Central memory CD8-positive, alpha-beta T cell (primary cell): ENCODE measurements at places on chromosomes 2 and 18.

- no peak for DNase-seq
- H3K4me3 ChIP-seq, result no peak overlapping the region
- H3K27me3 ChIP-seq, result peaks cover 33% of the 10 kb centered on the region
- no peak overlapping the region for H3K27ac ChIP-seq
- peaks cover 2% of the 10 kb centered on the region for H3K36me3 ChIP-seq
Observed at GRCh38 chr2:224687156-224687555, 29.0 kb downstream of the CCDC195 start.

GRCh38 chr18:2424420-2424819, 146.9 kb downstream of the METTL4 start:
- no peaks in the 10 kb centered on the region for H3K36me3 ChIP-seq
- H3K27ac ChIP-seq, result no peak overlapping the region
- no peaks in the 10 kb centered on the region for H3K4me1 ChIP-seq
- H3K4me3 ChIP-seq, result no peak overlapping the region

- H3K36me3 ChIP-seq, result no peaks in the 10 kb centered on the region
- no peak for DNase-seq
- peaks cover 9% of the 10 kb centered on the region for H3K27me3 ChIP-seq
- H3K27ac ChIP-seq, result no peak overlapping the region
Observed at GRCh38 chr2:28664120-28664842, 87.3 kb upstream of the PPP1CB start.

DNA sequence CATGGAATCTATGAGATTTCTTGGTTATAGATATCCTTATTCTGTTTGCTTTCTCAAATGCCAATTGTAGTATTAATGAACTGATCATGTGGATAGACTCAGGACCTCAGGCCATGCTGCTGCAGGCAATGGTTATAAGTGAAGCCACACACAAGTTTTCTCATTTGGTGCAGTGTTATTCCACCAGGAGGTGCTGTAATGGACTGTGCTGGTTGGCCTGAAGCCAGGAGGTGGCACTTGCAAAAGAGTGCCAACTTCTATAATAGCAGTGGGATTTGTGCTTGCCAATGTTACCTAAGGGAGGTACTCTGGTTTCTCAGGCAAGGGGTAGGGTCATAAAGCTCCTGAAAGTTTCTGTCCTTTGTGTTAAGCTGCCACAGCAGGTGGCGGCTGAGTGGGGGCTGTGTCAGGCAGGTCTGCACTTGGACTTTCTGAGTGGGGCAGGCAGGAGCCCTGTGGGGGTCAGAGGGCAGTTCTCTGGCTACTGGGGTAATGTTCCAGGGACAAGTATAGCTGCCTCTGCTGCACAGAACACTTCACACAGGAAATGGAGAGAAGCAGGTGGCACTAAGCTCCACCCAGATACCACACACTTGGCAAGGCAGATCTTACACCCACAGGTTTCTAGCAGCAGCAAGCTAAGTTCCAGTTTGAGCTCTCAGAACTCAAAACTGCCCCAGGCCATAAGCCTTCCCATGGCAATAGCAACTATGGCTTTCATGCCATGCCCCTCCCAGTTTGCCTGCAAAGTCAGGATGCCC, 352.6 kb upstream of the CWC22 start:
- peaks cover 33% of the 10 kb centered on the region for H3K4me1 ChIP-seq
- H3K27me3 ChIP-seq, result no peaks in the 10 kb centered on the region
- H3K36me3 ChIP-seq, result no peaks in the 10 kb centered on the region
- H3K4me3 ChIP-seq, result peak overlapping the region; percentile 54

DNA sequence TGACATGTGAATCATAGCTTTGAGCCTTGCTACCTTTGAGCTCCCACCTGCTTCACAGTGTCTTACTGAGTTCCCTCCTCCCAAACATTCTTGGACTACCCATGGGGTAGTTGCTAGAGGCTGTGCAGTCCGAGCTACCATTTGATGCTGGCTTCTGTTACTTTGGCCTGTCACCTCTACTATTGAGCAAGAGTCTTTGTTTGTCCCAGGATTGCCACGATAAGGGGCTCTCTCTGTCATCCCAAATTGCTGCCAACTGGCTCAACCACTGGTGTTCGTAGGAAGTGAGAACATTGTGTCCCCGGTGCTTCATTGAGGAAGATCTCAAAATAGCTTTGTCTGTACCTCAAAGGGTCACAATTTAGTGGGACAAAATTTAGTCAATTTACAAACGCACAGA, 59.1 kb upstream of the PAX8 start:
- no peak overlapping the region for H3K27ac ChIP-seq
- no peak for DNase-seq
- H3K4me3 ChIP-seq, result no peak overlapping the region
- H3K36me3 ChIP-seq, result peaks cover 1% of the 10 kb centered on the region
- H3K4me1 ChIP-seq, result no peaks in the 10 kb centered on the region

DNA sequence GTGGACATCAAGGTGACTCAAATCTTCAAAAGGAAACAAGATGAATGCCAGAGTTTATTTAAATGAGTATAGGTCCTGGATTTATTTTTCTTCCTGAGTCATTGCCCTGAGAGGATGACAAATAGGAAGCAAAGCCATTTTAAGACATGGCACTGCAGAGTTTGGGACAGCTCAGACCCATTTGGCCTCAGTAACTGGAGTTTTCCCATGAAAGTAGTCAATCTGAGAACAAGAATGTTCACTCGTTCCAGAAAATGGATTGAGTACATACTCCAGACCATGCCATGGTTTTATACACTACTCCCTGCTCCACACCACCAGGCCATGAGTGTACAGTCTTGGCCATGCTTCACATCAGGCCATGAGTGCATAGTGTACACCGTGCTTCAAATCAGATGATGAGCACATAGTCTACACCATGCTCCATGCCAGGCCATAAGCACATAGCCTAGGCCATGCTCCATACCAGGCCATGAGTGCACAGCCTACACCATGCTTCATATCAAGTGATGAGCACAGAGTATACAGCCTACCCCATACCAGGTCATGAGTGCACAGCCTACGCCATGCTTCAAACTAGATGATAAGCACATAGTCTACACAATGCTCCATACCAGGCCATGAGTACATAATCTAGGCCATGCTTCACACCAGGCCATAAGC, 202.4 kb downstream of the FBXO15 start:
- H3K4me1 ChIP-seq, result no peaks in the 10 kb centered on the region
- no peak for DNase-seq
- H3K27ac ChIP-seq, result no peak overlapping the region
- H3K27me3 ChIP-seq, result peaks cover 11% of the 10 kb centered on the region
- H3K36me3 ChIP-seq, result peaks cover 2% of the 10 kb centered on the region
- no peak overlapping the region for H3K4me3 ChIP-seq

- H3K27me3 ChIP-seq, result peaks cover 94% of the 10 kb centered on the region
- H3K36me3 ChIP-seq, result peaks cover 7% of the 10 kb centered on the region
- no peak overlapping the region for H3K27ac ChIP-seq
- peaks cover 10% of the 10 kb centered on the region for H3K4me1 ChIP-seq
- no peak for DNase-seq
Observed at GRCh38 chr2:219492575-219492974, 6.1 kb upstream of the GMPPA start.

- H3K27me3 ChIP-seq, result peaks cover 10% of the 10 kb centered on the region
- H3K27ac ChIP-seq, result no peak overlapping the region
- peak overlapping the region; percentile 100 for H3K4me3 ChIP-seq
- peaks cover 5% of the 10 kb centered on the region for H3K36me3 ChIP-seq
Observed at GRCh38 chr2:159905926-159906714, 108.1 kb upstream of the CD302 start.

DNA sequence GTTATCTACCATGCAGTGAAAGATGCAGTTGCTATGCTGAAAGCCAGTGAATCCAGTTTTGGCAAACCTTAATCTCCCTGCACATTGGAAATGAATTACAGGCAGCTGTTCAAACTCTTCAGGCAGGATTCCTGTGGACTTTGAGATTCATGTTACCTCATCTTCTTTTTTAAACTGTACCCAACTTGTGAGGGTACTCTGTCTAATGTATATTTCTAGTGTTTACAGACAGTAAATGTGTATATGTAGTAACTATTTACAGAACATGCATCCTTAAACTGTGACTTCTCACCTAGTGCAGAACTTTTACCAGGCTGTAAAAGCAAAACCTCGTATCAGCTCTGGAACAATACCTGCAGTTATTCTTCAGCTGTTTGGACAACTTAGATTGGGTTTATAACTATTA, 50.9 kb downstream of the KDM3A start:
- peaks cover 69% of the 10 kb centered on the region for H3K36me3 ChIP-seq
- no peak for DNase-seq
- H3K27ac ChIP-seq, result no peak overlapping the region
- H3K4me3 ChIP-seq, result no peak overlapping the region
- H3K27me3 ChIP-seq, result no peaks in the 10 kb centered on the region

DNA sequence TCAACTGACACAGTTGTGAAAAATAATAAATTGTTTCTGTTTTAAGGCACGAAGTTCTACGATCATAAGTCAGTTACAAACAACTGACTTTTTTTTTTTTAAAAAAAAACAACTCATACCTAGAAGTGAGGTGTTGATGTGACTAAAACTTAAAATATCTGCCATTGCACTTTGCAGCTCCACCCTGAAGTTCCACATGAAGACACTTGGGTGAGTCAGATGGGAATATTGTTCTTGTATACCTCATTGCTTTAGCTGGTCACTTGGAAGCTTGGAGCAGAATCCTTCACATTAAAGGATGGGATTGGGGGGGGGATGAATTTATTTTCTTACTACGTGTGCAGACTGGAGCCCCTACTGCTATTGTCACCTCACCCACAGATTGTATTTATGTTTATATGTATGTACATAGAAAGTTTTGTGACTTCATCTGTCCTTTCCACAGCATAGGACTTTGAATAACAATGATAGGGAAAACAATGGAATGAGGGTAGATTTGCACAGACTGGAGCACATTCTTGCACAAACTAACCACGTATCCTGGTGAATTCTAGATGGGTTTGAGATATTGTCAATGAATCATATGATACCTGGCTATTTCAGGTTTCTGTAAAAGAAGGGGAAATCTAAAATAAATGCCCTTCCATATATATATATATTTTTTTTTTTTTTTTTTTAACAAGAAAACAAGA, 57.9 kb upstream of the ARHGAP15 start:
- H3K27me3 ChIP-seq, result no peaks in the 10 kb centered on the region
- no peak overlapping the region for H3K27ac ChIP-seq
- DNase-seq, result no peak
- H3K4me1 ChIP-seq, result peaks cover 4% of the 10 kb centered on the region

GRCh38 chr2:82656420-82656819, 1802.7 kb downstream of the SUCLG1 start:
- H3K4me1 ChIP-seq, result no peaks in the 10 kb centered on the region
- H3K27me3 ChIP-seq, result no peaks in the 10 kb centered on the region
- no peak for DNase-seq
- H3K4me3 ChIP-seq, result no peak overlapping the region
- no peak overlapping the region for H3K27ac ChIP-seq

GRCh38 chr2:42032224-42032620, 15.6 kb upstream of the PKDCC start:
- peaks cover 37% of the 10 kb centered on the region for H3K27me3 ChIP-seq
- peaks cover 7% of the 10 kb centered on the region for H3K4me1 ChIP-seq
- no peak overlapping the region for H3K4me3 ChIP-seq
- DNase-seq, result no peak
- no peak overlapping the region for H3K27ac ChIP-seq

- no peak overlapping the region for H3K27ac ChIP-seq
- H3K27me3 ChIP-seq, result peaks cover 47% of the 10 kb centered on the region
- H3K4me1 ChIP-seq, result peaks cover 6% of the 10 kb centered on the region
- no peak overlapping the region for H3K4me3 ChIP-seq
- no peak for DNase-seq
Observed at GRCh38 chr18:63831080-63831788, 56.0 kb downstream of the SERPINB7 start.

DNA sequence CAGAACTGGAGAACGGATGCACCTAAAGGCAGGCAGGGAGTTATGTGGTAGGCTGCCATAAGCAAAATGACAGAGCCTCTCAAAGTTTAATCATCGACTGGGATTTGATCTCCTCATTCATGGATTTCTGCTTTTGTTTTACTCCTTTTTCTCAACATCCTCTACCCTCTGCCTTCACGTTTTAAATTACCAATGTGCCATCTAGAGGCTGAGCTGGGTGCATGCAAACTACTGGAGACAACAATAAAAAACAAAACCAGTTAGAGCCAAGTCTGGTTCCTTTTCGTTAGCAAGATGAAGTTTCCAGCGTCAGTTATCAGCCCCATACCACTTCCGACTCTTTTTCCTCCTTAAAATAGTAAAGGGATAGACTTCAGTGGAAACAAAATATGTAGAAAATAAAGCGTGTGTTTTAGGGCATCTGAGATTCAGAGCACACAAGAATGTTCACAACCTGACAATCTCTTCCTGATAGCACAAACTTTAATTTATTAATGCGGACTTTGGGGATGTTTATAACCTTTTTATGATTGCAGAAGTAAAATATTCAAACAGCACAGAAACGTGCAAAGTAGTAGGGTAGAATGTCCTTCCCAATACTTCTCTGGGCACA, 117.0 kb downstream of the LAMA1 start:
- no peak for DNase-seq
- H3K36me3 ChIP-seq, result no peaks in the 10 kb centered on the region
- no peak overlapping the region for H3K27ac ChIP-seq
- no peak overlapping the region for H3K4me3 ChIP-seq
- H3K27me3 ChIP-seq, result no peaks in the 10 kb centered on the region

DNA sequence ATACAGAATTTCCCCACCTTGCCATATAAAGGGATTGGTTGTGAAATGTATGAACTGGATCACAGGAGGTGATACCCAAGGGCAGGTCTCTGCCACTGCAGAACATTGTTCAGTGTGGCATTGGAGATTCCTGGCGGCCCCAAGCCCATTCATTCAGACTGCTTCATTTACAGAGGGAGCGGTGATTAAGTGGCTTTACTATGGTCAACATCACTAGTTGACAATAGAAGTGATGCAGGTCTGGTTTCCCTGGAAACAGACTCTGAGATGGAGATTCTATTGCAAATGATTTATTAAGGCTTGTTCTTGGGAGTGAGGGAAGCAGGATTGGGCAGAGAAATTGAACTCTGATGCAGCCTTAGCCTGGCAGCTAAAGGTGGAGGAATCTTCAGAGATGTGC, 62.4 kb downstream of the ZDBF2 start:
- H3K27ac ChIP-seq, result no peak overlapping the region
- peaks cover 23% of the 10 kb centered on the region for H3K27me3 ChIP-seq
- no peaks in the 10 kb centered on the region for H3K36me3 ChIP-seq
- H3K4me1 ChIP-seq, result no peaks in the 10 kb centered on the region
- H3K4me3 ChIP-seq, result no peak overlapping the region

GRCh38 chr2:233446121-233446520, 91.8 kb downstream of the DGKD start:
- no peak for DNase-seq
- peaks cover 28% of the 10 kb centered on the region for H3K4me1 ChIP-seq
- no peaks in the 10 kb centered on the region for H3K27me3 ChIP-seq
- peaks cover 52% of the 10 kb centered on the region for H3K36me3 ChIP-seq
- no peak overlapping the region for H3K27ac ChIP-seq
- H3K4me3 ChIP-seq, result no peak overlapping the region
